Iris pigment epithelial cell (primary cell): ENCODE measurements at places on chromosomes 6 and 20.

DNA sequence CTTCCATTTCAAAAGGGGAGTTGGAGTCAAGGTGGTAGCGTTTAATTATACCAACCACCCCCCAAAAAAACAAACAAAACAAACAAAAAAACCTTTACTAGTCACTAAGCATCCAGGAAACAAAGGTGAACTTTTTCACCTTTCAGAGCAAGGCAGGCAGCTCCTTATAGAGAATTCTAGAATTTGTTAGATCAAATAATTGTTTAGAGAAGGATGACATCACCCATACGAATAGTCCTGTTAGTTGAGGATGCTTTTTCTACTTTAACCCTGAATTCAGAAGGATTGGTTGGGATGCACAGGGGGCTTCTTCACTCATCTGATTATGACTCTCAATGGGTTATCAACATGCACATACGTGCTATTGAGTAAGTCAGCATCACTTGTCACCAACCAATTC, 44.3 kb downstream of the GNAS start:
- DNase-seq = no peak

DNA sequence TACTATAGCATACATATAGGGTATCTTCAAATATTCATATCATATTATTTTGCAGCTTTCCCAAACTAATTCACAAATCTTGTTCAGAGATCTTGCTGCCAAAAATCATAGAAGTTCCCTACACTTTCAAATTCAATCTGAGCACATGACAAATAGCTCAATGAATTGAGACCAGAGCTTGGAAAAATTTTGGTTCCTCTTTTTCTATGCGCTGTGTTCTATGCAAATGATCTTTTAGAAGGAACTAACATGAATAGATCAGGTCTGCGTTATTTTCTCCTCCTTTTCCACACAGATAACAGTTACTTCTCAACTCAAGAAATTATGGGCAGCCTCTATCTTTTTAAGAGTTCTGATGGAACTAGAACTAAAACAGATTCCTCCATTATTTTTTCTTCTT, 316.3 kb downstream of the ARHGAP18 start:
- DNase-seq = no peak

GRCh38 chr6:73314577-73315492, 39.2 kb downstream of the DPPA5 start:
- no peak for DNase-seq

DNA sequence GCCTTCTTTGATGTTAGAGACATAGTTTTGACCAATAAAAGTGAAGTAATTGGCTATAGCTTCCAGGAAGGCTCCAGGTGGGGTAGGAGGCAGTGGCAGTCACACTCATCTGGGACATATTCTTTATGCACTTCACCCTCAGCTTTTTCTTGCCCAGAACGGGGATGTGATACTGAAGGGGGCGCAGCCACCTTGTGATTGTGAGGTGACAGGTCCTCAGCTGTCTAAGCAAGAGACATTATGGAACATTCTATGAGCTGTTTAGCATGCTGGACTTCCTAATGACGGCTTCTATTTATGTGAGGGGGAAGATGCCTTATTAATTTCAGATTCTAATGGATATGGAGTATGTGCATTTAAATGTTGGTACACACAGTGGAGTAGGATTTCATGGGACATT, 151.3 kb upstream of the ZFP64 start:
- no peak for DNase-seq

GRCh38 chr6:29748391-29749307, 25.4 kb downstream of the HLA-F start:
- DNase-seq = peak; percentile 62

DNA sequence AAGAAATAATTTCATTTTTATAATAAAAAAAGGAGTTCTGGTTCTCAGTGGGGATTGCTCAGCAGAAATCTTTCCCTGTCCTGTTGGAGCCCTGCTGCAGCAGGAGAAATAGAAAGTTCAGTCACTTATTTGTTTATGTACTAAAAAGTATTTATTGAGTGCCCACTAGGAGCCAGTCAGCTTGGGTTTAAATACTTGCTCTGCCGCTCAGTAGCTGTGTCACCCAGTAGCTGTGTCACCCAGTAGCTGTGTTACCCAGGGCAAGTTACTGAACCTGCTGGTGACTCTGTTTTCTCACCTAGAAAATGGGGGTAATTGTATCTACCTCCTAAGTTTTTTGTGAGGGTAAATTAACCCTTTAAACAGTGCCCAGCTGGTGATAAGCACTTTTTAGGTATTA, 32.9 kb downstream of the FOXF2 start:
- DNase-seq = no peak

- DNase-seq = no peak
These were observed 425.7 kb upstream of the ARID1B start for GRCh38 chr6:156351346-156351966.

DNA sequence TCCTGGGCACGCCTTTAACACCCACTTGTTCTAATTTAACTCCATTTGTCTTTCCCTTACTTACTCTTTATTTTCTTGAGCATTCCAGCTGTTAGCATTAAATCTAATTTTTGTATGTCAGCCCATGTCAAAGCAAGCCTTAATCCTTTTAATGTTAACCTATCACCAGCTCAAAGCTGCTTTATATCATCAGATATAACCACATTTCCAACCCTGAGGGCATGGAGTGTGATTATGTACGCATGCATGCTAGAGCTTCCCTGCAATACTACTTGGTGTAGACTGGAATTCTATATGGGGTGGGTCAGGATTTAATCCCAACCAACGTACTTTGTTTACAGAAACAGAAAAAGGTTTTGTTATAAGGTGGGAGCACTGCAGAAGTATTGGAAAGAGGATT, 139.4 kb upstream of the HMGN3 start:
- no peak for DNase-seq

GRCh38 chr6:55868771-55869479, 6.5 kb downstream of the BMP5 start:
- peak; percentile 53 for DNase-seq

DNA sequence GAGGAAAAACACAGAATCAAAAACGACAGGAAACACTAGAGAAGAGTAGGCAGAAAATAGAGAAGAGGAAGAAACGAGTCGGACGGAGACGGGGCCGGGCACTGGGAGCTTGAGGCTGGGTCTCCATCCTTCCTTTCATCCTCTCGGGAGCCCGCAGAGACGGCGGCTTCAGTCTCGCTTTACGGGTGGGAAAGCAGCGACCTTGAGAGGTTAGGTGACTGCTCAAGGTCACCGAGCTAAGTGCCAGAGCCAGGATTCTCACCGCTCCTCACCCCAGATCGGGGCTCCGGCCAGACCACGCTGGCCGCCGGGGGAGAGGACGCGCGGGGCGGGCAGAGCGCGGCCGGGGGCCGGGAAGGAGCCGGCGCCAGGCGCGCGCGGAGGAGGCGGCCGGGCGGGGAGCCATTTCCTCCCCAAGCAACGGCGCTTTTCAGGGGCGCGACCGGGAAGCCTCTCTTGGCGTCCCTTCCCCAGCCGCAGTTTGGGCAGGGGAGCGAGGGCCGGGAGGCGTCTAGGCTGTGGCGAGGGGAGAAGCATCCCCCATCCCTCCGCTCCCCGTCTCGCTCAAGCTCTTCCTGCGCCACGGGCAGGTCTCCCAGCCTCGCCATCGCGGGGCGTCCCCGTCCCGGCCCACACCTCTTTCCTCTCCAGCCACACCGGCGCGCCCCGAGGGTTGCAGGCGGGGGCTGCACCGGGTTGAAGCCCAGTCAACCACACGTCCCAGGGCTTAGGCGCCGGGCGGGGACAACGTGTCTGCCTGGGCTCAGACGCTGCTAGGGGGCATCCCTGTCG, 24.1 kb upstream of the MAP3K7 start:
- peak; percentile 25 for DNase-seq

DNA sequence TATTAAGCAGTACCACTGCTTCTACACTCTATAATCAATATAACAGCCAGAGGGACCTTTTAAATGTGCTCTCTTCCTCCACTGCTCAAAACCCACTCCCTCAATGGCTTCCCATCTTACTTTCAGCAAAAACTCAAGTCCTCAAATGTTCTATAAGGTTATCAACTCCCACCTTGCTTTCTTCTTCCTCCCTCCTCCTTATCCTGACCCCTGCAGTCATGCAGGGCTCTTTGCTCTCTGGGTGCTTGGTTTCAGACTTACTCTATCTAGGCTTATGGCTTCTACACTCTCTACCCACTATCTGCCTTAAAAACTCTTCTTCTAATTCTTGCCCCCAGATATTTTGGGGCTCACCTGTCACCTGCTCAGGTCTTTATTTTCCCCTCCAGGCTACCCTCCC, 5.3 kb downstream of the ARHGAP18 start:
- no peak for DNase-seq

DNA sequence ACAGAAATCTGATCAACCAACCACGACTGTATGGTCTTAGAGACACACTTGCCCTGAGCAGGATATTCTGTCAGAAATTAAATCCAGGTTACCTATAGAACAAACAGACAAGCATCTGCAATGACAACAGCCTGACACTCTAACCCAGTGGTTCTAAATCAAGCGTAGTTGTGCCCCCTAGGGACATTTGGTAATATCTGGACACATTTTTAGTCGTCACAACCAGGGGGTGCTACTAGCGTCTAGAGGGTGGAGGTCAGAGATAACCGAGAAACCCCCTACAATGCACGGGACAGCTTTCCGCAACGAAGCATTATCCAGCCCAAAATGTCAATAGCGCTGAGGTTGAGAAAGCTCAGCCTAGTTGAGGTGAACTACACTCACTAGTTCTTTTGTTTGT, 32.3 kb downstream of the ID4 start:
- no peak for DNase-seq

GRCh38 chr6:146470091-146470770, 73.4 kb upstream of the RAB32 start:
- no peak for DNase-seq

GRCh38 chr6:38417521-38417920, 222.2 kb downstream of the BTBD9 start:
- peak; percentile 23 for DNase-seq

- DNase-seq = no peak
These were observed 11.8 kb upstream of the ZNF76 start for GRCh38 chr6:35247642-35248231.

GRCh38 chr20:32651537-32651936, 22.2 kb downstream of the C20orf203 start:
- DNase-seq = no peak

DNA sequence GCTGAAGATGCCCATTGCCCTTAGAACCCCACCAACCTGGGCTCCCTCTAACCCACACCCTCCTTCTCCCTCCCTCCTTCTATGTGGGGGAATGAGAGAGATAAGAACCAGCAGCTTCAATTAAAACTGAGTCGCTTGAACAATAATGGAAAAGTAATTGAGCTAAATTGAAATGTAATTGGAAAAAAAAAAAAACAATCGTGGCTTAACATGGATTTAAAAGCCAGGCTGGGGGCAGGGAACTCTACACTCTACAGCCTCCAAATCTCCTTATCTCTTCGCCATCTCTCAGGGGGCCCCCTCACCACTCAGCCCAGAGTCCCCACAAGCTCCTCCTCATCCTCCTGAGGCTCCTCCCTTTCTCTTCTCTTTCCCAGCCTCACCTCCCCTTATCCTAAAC, 83.2 kb downstream of the MDGA1 start:
- no peak for DNase-seq

DNA sequence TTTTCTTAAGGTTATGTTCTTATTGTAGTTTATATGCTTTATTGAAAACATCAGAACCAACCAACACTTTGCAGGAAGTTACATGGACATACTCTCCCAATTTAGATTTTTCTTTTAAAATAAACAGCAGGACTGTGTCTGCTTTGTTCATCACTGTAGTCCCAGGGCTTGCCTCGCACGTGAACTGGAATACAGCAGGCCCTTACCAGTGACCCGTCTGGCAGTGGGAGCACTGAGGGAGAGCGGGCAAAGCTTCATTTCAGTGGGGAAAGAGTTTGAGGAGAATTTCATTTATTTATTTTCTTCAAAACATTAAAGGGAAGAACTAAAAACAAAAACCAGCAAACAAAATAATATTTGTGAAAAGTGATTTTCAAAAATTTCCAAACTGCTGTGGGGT, 230.8 kb downstream of the PAX1 start:
- no peak for DNase-seq

DNA sequence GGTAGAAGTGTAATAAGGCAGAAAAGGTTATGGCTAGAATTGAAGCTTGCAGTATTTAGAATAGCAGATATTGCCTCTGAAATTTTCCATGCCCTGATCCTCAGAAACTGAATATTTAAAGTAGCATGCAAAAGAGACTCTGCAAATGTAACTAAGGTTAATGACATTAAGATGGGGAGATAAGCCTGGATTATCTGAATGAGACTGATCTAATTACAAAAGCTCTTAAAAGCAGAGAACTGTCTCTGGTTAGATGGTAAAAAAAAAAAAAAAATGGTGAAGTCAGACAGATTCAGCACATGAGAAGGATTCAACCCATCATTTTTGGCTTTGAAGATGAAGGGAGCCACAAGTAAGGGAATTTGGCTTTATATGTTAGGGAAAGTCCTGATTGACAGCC, 503.7 kb upstream of the IRAK1BP1 start:
- DNase-seq = no peak

GRCh38 chr20:15163632-15164031, 826.2 kb upstream of the FLRT3 start:
- no peak for DNase-seq

DNA sequence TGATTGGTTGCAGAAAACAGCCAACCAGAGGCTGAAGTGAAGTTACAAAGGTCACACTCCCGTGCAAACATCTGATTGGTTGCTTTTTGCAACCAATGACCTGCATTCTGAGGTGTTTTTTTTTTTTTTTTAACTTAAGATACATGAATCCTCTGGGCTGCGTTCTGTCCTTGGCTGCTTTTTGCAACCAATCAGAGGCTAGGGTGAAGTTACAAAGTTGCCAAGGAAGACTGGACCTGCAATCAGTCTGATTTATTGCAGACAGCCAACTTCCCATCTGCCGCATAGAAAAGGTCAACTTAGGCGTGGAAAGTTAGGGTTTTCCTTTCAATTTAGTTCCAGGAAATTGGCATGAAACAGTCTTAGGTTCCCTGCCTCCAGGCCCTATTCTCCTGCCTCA, 292.9 kb downstream of the PLCB1 start:
- DNase-seq = no peak

DNA sequence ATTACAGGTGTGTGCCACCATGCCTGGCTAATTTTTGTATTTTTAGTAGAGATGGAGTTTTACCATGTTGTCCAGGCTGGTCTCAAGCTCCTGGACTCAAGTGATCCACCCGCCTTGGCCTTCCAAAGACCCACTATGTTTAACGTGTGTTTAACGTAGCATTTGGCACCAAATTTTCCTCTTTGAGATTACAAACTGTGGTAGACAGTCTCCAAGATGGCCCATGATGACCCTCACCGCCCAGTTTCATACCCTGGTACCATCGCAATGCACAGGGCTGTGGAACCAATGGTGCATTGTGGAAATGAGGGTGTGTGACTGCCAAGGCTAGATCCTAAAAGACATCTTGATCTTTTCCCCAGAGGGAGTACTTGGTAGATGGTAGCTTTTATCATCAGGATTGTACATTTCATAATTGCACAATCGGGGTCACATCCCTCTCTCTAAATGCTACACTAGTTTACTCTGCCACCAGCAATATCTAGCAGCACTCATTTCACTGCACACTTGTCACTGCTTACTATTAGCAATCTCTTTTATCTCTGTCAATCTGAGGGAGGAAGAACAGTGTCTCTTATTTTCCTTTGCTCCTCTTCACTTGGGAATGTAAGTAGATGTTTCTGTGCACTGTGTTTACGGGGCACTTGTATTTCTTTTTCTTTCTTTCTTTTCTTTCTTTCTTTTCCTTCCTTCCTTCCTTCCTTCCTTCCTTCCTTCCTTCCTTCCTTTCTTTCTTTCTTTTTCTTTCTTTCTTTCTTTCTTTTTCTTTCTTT, 96.9 kb downstream of the NOL4L start:
- no peak for DNase-seq
